ENCODE measurements at places on chromosomes 2 and 18.

GRCh38 chr2:148021059-148021861 is at the start of gene MBD5:
TSS of gene MBD5 (plus strand) at chr2:148021091.
- peak; percentile 80 for DNase-seq

DNA sequence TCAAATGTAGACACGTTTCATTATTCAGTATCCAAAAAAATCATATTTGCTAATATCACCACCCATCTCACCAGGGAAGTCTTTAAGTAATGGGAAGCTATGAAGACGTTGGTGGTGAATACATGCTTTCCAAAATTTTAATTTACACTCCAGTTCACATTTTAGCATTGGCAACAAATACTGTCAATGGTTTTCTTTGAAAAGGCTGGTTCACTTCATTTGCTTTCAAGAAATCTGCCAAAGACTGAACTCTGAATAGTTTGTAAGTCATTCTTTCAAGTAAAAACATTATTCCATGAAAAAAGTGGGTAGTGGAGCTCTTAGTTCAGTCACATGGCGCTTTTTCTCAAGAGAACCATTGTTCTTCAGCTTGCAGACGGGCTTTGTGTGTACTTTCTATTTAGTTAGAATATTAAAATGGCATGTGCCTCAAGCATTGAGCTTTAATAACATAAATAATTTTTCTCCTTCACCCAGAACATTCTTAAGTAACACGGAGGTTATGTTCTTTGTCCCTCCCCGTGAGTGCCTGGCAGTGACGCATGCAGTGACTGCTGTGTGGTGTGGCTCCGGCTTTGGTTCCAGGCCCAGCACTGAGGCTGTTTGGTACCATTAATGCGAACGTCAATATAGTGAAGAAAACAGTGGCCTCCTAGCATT is 300.0 kb upstream of the HDAC4 start:
- no peak for DNase-seq

DNA sequence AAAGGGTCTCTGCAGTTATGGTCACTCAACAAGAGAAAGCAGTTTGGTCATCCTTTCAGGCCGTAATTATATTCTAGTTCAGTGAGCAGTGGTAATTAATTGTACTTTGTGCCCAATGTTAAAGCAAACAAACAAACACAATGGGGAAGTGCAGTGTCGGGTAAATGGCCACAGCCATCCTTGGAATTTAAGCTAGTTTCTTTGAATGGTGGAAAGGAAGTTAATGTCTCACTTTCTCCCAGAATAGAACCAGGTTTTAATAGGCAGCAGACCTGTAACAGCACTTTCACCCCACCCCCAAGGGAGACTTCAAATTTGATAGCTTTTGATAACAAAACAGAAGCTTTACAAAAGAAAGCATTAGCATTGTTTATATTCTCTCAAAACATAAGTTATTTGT is 20.0 kb upstream of the ITGAV start:
- no peak for DNase-seq

GRCh38 chr2:207676827-207677354 is 34.5 kb upstream of the CCNYL1 start:
- DNase-seq, result no peak

GRCh38 chr2:13550285-13551231 is 833.8 kb downstream of the TRIB2 start:
- DNase-seq, result no peak

DNA sequence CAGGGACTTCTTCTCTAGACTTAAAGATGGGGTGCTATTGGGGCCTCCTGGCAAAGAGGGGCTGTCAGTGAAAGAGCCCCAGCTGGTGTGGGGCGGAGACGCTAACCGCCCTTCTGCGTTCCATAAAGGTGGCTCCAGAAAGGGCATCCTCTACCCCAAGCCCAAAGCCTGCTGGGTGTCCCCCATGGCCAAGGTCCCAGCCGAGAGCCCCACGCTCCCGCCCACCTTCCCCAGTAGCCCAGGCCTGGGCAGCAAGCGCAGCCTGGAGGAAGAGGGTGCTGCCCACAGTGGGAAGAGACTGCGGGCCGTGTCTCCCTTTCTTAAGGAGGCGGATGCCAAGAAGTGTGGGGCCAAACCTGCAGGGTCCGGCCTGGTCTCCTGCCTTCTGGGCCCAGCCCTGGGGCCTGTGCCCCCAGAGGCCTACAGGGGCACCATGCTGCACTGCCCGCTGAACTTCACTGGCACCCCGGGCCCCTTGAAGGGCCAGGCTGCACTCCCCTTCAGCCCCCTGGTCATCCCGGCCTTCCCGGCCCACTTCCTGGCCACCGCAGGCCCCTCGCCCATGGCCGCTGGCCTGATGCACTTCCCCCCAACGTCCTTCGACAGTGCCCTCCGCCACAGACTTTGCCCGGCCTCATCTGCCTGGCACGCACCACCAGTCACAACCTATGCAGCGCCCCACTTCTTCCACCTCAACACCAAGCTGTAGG is 15.2 kb downstream of the ARID5A start:
- no peak for DNase-seq

GRCh38 chr18:44668270-44668975 is 12.3 kb upstream of the SETBP1 start:
- no peak for DNase-seq

DNA sequence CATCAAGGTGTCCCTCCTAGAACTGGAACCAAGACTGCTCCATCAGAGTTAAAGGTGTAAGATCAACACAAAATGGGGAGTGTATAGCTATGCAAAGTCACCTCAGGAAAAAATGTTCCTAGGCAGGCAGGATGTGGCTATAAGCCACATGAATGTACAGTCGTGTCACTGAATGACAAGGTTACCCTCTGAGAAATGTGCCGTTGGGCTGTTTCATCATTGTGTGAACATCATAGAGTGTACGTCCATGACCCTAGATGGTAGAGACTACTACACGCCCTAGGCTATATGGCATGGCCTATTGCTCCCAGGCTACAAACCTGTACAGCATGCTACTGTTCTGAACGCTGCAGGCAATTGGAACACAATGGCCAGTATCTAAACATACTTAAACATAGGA is 24.5 kb downstream of the TYMS start:
- DNase-seq, result peak; percentile 54

- DNase-seq, result no peak
These were observed 73.8 kb upstream of the ST8SIA5 start for GRCh38 chr18:46830633-46831032.

DNA sequence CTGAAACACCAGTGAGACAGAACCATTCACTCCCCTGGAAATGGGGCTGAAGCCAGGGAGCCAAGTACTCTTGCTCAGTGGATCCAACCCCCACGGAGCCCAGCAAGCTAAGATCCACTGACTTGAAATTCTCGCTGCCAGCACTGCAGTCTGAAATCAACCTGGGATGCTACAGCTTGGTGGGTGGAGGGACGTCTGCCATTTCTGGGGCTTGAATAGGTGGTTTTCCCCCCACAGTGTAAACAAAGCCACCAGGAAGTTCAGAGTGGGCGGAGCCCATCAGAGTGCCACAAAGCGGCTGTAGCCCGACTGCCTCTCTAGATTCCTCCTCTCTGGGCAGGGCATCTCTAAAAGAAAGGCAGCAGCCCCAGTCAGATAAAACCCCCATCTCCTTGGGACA is 292.8 kb downstream of the LNPK start:
- DNase-seq, result no peak

DNA sequence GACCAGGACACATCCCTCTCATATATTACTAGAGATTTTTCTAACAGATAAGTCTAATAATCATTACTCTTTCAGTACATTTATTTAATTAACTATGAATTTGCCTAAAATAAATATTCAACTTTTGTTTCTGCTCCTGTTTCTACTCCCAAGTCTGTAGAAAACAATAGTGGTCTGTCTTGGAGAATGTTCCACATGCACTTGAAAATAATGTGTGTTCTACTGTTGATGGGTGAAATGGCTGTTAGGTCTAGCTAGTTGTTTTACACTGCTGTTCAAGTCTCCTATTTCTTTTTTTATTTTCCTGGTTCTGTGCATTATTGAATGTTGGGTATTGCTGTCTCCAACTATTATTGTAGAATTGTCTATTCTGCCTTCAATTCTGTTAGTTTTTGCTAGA is 47.2 kb downstream of the SPOPL start:
- no peak for DNase-seq

DNA sequence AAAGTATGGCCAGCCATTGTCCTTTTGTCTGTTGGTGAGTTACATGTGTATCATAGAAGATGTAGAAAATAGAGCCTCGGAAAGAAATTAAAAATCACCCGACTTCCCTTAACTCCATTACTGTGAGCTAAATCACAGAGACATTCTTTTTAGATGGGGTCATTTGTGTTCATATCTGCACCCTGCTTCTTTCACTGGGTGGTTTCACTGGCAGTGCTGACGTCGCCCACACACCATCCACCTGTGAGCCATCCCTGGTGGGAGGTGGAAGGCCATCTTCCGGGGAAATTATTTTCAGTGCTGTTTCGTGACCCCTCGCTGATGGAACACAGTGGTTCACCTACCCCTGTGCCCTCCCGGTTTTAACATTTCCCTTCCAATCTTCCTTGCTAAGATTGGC is 21.2 kb downstream of the SH3BP4 start:
- DNase-seq, result no peak

DNA sequence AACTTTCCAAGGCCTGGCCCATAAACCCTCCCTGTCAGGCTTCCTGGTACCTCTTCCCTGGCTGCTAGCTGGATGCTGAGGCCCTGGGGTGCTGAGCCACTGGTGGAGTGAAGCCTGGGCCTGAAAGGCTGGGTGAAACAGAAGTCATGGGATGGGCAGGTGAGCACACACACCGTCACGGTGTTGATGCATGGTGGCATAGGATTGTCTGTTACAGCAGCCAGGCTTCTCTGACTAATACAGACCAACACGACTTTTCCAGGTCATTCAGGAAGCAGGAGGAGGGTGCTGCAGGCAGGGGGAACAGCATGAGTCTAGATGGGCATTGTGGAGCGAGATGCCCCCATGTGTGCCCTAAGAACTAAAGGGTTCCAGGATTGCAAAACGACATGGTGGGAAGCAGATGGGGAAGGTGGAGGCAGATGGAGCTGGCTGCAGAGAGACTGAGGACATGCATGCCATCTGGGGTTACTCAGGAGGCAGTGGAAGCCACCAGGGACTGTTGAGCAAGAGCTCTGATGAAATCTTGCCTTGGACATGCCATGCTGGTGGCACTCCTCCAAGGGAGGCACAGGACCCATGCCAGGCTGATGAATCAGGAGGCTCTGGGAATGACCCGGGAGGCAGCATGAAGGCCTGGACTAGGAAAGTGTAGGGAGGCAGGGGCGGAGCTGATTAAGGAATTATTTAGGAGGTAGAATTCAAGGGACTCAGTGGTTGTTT is 480.9 kb downstream of the TSN start:
- no peak for DNase-seq

DNA sequence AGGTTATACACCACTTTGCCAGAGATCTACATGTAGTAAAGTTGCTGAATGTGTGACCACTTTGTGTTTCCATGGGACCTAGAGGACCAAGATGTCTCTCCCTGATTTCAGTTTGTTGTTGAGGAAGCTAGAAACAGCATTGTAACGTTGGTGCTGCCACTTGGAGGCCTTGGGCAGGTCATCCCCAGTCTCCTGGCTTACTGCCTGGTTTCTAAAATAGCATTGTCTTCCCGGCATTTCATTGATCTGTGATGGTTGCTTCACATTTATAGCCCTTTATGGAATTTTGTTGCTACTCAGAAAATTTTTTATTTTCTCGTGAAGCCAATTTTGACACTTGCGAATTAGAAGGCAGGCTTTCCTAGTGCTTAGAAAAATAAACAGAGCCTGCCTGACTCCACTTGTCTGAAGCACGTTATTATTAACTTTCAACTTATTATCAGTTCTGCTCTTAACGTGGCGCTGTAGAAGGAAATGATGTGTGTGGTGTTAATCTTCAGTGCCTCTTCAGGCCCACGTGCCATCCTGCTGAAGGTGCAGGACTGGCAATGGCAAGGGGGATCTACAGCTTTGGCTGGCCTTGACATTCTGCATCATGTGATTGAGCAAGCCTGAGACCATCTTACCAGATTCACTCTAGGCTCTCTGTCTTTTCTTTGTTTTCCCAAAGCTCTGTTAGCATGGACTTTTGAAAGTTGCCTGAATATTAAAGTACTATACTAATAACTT is 59.9 kb downstream of the INPP4A start:
- no peak for DNase-seq

DNA sequence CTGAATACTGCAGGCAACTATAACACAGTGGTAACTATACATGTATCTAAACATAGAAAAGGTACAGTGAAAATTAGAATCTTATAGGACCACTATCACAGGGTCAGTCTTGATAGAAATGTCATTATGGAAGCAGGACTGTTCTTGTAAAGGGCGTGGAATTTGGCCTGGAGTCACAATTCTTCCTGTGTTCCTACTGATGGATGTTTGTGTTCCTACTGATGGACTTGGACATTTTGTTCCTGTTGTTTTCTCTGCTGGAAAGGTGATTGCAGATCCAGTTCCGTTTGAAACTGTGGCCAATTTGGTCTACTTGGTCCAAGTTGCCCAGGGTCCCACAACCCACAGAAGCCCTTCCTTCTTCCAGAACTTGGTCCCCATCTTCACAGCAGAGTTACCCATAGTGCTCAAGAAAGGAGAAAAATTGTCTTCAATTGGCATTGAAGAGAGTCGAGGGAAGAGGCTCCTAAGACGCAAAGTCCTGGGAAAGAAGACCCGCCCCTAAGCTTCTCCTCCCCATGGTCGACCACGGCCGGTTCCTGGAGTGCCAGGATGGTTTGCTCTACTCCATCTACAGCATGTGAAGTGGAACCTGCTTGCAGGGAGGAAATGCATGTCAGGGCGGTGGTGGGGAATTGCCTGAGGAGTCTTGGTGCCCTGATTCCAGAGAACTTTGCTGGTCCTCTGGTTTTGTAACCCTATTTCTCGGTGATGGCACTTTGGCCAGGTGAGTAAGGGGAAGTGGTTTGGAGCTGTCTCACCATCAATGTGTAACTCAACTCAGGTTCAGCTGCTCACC is 102.8 kb upstream of the RAB12 start:
- no peak for DNase-seq

- peak; percentile 23 for DNase-seq
These were observed 4.0 kb upstream of the MREG start for GRCh38 chr2:216017365-216017764.

GRCh38 chr2:11813951-11814350 is 67.5 kb downstream of the LPIN1 start:
- no peak for DNase-seq

DNA sequence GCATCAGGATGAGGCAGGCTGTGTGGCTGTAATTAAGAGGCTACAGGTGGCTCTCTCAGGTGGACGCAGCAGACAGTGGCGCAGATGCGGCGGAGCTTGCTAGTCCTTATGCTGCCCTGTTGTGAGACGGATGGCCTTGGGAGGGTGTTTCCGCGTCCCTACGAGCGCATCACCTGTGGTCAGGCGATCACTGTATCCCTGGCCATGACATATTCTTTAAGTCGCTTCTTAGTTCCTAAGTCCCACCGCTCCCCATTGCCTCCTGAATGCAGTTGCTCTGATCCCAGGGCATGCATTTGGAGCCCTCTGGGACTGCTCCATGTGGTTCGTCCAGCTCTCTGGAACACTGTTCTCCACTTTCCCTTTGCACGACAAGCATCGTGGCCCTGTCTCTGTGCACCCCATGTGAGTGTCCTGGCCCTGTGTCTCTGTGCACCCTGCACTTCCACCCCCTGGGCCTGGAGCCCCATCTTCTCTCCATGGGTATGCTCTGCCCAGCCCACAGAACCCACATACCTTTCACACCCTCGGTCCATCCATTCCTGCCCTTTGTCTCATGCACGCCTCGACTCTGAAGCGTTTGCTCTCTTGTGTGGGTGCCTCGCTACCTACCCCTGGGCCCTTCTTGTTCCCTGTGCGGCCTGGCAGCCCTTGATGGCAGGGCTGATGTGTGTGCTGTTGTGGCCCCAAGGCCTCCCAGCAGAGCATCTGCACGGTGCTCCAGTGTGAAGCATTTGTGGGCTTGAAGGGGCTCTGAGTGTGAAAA is 74.4 kb downstream of the SH3RF3 start:
- no peak for DNase-seq
